Activated naive CD8-positive, alpha-beta T cell treated with anti-CD3 and anti-CD28 coated beads, Interleukin-2, amount 50 U/mL, for 24 hours (primary cell): ENCODE measurements at places on chromosomes 3 and 15.

- no peak for DNase-seq
Measured at GRCh38 chr15:58873267-58873666, 60.2 kb downstream of the SLTM start.

- no peak for DNase-seq
Measured at GRCh38 chr3:114451561-114452018, 157.8 kb downstream of the TIGIT start.

DNA sequence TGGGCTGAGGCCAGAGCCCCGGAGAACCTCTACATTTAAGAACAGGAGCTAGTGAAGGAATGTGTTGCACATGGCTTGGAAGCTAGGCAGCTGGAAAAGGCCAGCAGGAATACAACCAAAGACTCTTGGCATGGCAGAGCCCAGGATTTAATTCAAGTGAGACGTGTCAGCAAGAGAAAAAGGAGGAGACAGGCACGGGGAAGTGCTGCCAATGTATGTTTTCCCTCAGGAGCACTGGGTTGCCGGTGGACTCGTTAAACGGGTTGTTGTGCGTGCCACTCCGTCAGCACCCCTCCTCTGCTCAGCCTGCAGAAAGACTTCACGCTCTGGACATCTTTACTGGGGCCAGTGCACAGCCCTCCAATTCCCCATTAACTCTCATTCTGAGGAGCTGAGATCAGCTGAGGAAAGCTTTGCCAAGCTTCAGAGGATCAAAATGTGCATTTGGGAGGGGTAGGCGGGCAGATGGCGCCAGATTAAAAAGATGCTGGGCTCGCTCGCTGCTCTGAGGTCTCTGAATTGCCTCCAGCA is 103.7 kb downstream of the PDZRN3 start:
- DNase-seq, result no peak

- no peak for DNase-seq
Measured at GRCh38 chr3:47425959-47426358, 45.1 kb downstream of the PTPN23 start.

DNA sequence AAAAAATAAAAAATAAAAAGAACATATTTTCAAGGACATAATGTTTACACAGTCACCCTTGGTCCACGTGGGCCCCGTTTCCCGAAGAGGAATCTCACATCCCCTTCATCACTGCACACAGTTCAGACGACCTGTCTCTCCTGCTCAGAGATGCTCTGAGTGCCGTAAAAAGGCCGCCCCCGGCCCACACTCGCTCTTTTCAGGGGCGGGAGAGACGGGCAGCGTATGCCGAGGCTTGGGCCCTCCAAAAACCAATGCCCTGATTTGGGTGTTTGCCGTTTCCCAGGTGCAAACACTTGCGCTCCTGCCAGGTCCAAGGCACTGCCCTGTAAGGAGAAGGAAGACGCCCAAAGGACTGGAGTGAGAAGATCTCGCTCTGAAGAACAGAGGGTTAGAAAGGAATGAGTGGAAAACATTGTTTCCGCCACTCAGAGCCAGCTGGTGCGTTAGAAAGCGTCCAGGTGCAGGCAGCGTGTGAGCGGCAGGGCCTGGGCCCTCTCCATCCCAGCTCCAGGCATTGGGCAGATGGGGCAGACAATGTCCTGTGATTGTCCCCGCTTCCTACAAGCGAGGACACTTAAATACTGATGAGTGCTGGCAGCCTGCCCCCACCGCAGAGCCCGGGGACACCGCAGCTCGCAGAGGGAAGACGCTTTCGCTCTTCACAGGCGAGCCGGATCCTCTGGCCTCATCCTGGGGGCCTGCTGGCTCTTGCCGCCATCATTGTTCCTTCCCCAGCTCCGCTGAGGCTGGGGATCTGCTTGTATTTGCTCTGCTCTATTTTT is 53.2 kb downstream of the NIPA2 start:
- no peak for DNase-seq

- DNase-seq, result peak; percentile 29
Measured at GRCh38 chr3:42080453-42080872, 10.7 kb upstream of the TRAK1 start.

DNA sequence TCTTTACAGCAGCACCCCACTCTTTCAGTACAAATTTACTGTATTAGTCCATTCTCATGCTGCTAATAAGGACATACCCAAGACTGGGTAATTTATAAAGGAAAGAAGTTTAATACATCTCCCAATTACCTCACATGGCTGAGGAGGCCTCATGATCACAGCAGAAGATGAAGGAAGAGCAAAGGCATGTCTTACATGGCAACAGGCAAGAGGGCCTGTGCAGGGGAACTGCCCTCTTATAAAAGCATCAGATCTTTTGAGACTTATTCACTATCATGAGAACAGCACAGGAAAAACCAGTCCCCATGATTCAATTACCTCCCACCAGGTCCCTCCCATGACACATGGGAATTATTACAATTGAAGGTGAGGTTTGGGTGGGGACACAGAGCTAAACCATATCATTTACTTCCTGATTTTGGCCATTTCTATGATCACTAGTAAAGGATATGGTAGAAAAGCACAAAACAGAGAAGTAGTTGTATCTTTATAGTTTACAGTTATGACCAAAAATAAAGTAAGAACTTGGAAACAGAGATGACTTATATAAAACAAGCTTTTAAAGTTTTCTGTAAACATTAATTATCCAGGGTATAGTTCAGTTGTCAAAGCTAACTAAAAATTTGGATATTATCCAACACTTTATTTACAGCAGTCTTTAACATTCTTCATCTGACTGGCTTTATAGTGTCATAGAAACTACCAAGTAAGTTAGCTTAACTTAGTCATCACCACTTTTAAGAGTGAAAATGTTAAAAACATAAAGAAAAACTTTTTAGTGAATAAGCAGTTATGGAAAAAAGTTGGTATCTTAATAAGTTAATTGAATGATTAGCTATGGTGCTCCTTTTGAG is 40.2 kb downstream of the P2RY1 start:
- no peak for DNase-seq

- DNase-seq, result no peak
Measured at GRCh38 chr3:141422961-141423582, 54.8 kb downstream of the ZBTB38 start.

DNA sequence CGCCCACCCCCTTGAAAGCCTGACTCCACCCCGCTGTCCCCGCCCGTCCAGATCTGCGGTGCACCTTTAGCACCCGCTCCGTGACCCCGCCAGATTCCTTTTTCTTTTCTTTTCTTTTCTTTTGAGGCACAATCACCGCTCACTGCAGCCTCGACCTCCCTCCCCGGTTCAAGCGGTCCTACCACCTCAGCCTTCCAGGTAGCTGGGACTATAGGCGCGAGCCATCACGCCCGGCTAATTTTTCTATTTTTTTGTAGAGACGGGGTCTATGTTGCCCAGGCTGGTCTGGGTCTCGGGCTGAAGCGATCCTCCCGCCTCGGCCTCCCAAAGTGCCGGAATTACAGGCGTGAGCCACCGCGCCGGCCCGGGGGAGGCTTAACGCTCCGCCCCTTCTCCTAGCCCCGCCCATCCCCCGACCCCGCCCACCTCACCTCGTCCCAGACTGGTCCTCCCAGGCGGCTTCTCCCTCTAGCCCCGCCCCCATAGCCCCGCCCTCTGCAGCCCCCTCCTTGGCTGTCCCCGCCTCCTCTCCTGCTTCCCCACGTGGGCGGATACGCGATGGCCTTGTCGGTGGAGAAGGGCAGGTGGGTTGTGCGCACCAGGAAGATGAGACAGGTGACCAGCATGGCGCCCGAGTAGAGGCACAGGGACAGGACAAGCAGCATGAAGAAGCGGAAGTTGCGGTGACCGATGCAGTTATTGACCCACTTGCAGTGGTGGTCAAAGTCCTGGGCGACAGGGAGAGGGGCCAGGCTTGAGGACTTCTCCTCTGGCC is 3.2 kb downstream of the ZDHHC19 start:
- DNase-seq, result peak; percentile 60

GRCh38 chr3:162171970-162172369 is 675.4 kb downstream of the OTOL1 start:
- DNase-seq, result no peak

DNA sequence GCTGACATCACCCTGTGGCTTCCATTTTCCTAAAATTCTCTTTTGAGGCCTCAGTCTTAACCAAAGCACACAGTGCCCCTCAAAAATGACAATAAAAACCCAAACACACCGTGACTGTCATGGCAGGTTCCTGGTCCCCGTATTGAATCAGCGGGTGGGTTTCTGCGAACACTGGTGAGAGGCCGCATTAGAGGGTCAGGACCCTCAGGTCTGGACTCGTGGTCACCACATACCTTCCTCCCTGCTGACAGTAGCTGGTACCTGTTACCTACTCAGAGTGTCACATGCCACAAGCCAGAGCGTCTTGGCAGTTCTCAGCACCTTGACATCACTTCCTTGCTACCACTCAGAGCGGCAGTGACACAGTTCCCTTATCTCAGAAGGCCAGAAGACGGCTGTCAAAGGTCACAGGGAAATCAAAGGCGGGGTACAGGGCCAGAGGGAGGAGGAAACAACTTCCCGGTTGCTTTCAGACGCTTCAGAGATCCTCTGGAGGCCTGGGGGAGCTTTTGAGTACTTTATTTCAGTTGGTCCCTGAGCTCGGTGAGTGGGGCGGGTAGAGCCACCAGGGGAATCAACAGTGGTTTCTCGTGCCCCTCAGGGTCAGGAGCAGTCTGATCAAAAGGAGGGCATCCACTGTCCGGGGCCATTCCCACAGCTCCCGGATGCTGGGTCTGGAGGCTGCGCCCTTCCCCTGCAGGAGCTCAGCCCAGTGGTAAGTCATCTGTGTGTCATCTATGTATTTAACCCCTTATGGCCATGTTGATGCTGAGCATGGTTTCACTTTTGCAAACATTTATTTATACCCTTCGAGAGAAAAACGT is at the start of the genes CCR5AS and CCRL2:
CCR5AS (minus strand) TSS at position 279 of the 824 bp plus-strand sequence.
CCRL2 (plus strand) TSS at position 472 of the 824 bp plus-strand sequence. CDS start 821 bp downstream, outside the sequence.
- peak; percentile 43 for DNase-seq

GRCh38 chr3:4416961-4417360 is 50.1 kb downstream of the SUMF1 start:
- DNase-seq, result no peak

DNA sequence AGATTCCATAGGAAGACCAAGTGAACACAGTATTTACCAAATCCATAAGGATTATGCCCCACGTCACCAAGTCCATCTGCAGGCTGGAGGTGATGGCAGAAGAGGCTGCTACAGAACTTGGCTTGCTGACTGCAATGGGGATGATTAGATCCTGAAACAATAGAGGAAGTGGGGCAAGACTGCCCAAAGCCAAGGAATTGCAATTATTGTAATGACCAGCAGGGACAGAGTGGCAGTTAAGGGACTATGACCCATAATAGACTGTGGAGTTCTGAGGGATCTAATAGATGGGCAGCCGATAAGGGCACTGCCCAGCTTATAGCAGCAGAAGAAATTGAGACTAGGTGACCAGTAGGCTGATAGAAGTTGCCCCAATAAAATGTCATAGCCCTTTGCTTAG is 108.4 kb downstream of the MINAR1 start:
- DNase-seq, result no peak

GRCh38 chr3:11643605-11644087 is at the start of gene VGLL4:
VGLL4 (minus strand) TSS chr3:11643915; CDS start chr3:11643518, 397 bp downstream.
- peak; percentile 78 for DNase-seq

DNA sequence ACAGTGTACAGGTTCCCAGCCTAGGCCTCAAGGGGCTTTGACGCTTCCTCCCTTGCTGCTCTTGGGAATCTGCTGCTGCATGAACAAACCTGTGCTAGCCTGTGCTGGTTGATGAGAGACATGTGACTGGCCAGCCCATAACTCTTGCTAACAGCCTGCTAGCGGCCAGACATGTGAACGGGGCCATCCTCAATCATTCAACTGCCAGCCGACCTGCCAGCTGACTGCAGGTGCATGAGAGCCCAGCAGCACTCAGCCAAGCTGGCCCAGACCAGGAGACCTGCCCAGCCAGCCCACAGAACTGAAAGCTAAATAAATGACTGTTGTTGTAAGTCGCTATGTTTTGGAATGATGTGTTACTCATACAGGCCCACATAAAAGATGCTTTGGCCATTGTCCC is 82.4 kb upstream of the DLG1 start:
- DNase-seq, result no peak

DNA sequence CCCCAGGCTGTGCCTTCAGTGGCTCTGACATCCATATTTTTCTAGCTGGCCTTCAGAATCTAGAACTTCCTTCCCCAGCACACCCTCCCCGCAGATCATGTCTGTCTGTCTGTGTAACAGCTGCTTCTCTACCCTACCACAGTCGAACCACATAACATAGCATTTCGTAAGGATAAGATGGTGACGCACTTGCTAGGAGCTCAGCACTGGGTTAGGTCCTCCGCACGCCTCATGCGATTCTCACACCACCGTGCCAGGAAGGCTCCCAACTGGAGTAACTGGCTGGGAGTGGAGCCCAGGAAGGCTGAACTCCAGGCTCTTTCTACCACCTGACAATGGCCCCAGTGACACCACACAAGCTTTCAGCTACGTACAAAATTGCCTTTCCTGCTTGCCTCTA is 168.6 kb downstream of the STT3B start:
- no peak for DNase-seq

DNA sequence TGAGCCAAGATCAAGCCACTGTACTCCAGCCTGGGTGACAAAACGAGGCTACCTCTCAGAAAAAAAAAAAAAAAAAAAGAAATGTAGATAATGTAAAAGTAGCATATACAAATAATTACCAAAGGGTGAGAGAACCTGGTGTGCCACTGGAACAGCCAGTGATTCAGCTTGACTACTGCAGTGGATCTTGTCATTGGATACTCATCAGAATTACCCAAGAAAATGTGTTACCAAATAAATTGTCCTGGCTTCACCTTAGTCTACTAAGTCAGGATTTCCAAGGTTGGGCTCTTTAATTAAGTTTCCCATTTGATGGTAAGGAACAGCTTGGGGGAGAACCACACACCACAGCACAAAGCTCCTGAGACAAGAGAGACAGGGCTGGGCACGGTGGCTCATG is 1.5 kb downstream of the NICN1 start:
- DNase-seq, result no peak

GRCh38 chr15:90343302-90343790 is 8.7 kb upstream of the ZNF774 start:
- no peak for DNase-seq

GRCh38 chr3:45966950-45967640 is 23.8 kb downstream of the CXCR6 start:
- no peak for DNase-seq
